SJCRH30 (cell line): ENCODE measurements at places on chromosomes 6 and 20. TPM values are rescaled to one million over a fixed set of nuclear protein-coding genes. Genes with fewer than 3 reads are reported as not detected.

DNA sequence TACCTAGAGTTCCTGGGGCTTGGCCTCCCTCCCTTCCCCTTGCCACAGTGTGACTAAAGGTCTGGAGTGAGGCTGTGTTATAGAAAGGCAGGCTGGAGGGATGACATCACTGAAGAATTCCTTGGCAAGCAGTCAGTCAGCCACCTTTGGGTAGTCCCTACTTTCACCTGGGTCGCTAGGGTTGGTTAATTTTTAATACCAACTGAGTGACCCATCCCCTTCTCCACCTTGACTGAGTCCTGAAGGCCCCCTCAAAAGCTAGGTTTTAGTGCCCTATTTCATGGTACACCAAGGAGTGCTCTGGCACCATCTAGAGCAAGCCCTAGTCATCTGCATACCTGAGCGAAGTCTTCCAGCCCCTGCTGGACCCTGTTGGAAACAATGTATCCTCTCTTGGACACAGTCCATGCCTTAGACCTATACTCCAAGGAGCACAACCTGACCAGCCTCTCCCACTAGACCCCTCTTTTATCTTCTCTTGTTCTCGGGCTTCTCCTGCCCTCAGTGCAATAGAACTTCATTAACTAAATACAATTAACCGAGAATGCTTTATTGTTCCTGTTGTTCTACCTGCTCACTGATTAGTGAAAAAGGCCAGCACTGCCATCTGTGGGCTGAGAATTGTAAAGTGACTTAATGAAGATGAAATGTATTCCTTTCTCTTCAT lies 44.6 kb downstream of the RIN2 start:
- H3K4me1 ChIP-seq = peaks cover 13% of the 10 kb centered on the region
- no peaks in the 10 kb centered on the region for H3K36me3 ChIP-seq
- H3K27ac ChIP-seq = no peak overlapping the region
- no peak for DNase-seq
- no peaks in the 10 kb centered on the region for H3K27me3 ChIP-seq

DNA sequence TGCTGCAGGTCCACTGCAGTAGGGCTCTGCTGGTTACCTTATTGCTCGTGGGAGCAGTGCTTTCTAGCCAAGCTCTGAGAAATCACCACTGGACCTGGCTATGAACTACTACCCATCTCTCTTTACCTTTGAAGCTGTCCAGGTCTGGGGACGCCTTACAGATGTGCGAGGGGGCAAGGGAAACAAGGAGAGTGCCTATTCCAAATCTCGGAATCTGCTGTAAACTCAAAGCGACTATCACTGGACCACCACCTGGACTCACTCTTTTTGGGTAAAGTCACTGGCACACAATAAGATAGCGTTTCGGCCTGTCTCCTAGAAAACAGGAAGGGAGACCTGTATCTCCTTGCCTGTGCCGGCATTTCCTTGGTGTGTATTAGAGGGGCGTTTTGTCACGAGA lies 5.3 kb downstream of the NRN1 start:
- no peaks in the 10 kb centered on the region for H3K4me1 ChIP-seq
- peaks cover 45% of the 10 kb centered on the region for H3K36me3 ChIP-seq
- no peak overlapping the region for H3K27ac ChIP-seq
- no peak for DNase-seq
- no peak overlapping the region for H3K4me3 ChIP-seq
- H3K27me3 ChIP-seq = no peaks in the 10 kb centered on the region

DNA sequence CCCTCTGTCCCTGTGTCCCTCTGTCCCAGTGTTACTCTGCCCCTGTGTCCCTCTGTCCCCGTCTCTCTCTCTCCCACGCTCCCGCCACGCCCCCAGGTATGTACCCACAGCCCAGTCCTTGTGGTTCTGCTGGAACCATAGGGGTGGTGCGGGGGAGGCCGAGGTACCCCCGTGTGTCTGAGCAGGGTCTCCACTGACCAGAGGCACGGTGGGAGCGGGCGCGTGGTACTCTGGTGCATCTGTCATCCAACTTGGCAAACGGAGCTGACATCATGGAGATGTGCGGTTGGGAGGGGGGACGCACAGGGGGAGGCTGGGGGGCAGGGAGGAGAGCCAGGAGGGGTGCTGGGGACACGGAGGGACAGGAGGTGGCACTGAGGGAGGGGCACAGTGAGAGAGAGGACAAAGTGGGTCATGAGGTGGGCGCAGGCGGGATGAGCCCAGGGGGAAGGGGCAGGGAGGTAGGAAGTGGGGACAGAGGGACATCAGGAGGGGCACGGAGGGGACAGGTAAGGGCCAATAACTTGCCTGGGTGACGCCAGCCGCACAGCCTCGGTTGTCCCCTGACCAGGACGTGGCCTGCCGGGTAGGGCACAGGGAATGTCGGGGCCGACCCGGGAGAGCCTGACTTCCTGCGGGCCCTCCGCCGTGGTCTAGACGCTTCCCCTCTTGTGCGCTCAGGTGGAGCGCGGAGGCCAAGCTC lies 163.6 kb upstream of the PDE10A start:
- no peaks in the 10 kb centered on the region for H3K4me1 ChIP-seq
- H3K4me3 ChIP-seq = no peak overlapping the region
- H3K27me3 ChIP-seq = no peaks in the 10 kb centered on the region
- H3K27ac ChIP-seq = no peak overlapping the region
- H3K36me3 ChIP-seq = no peaks in the 10 kb centered on the region
- DNase-seq = no peak

DNA sequence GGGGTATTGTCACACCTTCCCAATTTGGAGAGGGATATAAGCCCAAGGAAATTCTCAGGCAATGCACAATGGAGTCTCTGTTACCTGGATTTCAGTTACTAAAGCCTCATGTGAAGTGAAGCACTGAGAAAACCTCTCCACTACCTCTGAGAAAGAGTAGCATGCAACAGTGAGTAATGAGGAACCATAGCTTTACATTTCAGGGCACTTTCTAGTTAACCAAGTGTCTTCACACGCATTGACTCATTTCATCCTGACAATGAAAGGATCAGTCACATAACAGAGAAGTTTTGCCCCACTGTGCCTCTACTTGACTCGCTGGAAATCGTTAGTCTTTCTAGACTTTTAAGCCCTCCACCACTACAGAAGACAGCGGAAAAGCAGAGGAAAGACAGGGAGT lies 86.2 kb upstream of the ARID1B start:
- H3K27me3 ChIP-seq = no peaks in the 10 kb centered on the region
- H3K36me3 ChIP-seq = no peaks in the 10 kb centered on the region
- no peak overlapping the region for H3K27ac ChIP-seq
- DNase-seq = no peak
- H3K4me3 ChIP-seq = no peak overlapping the region
- H3K4me1 ChIP-seq = no peaks in the 10 kb centered on the region

GRCh38 chr6:96582436-96582835 lies 19.5 kb downstream of the FHL5 start:
- no peaks in the 10 kb centered on the region for H3K27me3 ChIP-seq
- H3K4me3 ChIP-seq = no peak overlapping the region
- no peaks in the 10 kb centered on the region for H3K36me3 ChIP-seq

DNA sequence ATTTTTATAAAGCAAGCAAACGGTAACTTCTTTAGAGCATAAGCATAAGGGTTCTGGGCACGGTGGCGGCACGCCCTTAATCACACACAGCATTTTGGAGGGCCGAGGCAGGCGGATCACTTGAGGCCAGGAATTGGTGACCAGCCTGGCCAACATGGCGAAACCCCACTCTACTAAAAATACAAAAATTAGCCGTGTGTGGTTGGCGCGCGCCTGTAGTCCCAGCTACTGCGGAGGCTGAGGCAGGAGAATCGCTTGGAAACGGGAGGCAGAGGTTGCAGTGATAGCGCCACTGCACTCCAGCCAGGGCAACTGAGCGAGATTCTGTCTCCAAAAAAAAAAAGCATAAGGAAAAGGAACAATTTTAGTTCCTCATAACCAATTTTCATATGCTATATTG lies 2.6 kb downstream of the SENP6 start:
- H3K27ac ChIP-seq = no peak overlapping the region
- H3K27me3 ChIP-seq = no peaks in the 10 kb centered on the region
- peaks cover 9% of the 10 kb centered on the region for H3K4me1 ChIP-seq
- H3K36me3 ChIP-seq = peaks cover 8% of the 10 kb centered on the region; the same call in 1 of the 2 replicates
- no peak for DNase-seq
- H3K4me3 ChIP-seq = no peak overlapping the region; the same call in 1 of the 2 replicates

GRCh38 chr6:7145885-7146828 lies 38.4 kb downstream of the RREB1 start:
- no peak overlapping the region for H3K27ac ChIP-seq
- no peak for DNase-seq
- H3K4me1 ChIP-seq = peaks cover 20% of the 10 kb centered on the region

- no peaks in the 10 kb centered on the region for H3K36me3 ChIP-seq
- H3K27ac ChIP-seq = no peak overlapping the region
- no peak for DNase-seq
- H3K4me1 ChIP-seq = no peaks in the 10 kb centered on the region
These were observed 554.1 kb downstream of the PRKN start for GRCh38 chr6:162173466-162173865.

- H3K4me3 ChIP-seq = no peak overlapping the region
- peak overlapping the region; percentile 91; the same call in 1 of the 2 replicates for H3K27ac ChIP-seq
- DNase-seq = no peak
- H3K4me1 ChIP-seq = peaks cover 55% of the 10 kb centered on the region
- H3K27me3 ChIP-seq = no peaks in the 10 kb centered on the region
These were observed 26.8 kb downstream of the SUN5 start for GRCh38 chr20:32977281-32978008.

DNA sequence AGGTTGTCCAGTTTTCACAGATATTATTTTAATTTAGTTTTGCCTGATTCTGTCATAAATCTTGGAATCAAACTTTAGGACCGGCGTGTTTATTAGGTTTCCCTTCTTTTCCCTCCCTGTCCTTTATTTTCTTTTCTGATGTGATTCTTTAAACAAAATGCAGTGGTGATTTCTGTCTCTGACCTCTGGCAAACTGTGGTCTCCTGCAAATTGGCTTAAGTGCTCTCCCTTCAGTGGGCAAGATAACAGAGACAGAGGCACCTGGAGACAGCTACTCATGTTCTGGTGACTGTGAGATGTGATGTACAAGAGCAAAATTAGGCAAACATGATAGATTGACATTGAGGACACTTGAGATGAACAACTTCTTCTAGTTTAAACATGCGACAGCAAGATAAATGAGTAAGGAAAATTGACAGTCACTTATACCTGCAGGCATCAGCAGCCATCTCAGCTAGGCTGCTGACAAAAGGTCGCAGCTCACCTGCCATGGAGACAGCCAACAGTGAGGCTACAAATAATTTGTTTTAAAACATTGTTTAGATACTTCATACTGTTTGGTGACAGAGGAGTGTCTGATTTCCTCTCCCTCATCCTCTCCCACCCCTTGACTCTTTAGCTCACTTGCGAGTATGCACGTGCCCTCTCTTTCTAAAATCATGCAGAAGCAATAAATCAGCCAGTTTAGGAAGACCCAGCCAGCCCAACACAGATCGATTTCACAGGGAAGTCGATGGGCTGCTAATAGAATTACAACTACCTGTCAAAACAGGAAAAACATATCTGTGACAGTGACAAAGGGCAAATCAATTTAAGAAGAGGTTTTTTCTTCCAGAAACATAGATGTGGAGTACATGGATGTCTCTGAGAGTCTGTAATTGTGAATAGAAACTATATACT lies 63.4 kb upstream of the MAP3K7 start:
- H3K27me3 ChIP-seq = no peaks in the 10 kb centered on the region
- no peak overlapping the region for H3K4me3 ChIP-seq
- H3K27ac ChIP-seq = no peak overlapping the region
- DNase-seq = no peak

- no peak overlapping the region for H3K4me3 ChIP-seq
- no peaks in the 10 kb centered on the region for H3K36me3 ChIP-seq
- no peaks in the 10 kb centered on the region for H3K27me3 ChIP-seq
- H3K27ac ChIP-seq = no peak overlapping the region
- DNase-seq = no peak
- no peaks in the 10 kb centered on the region for H3K4me1 ChIP-seq
These were observed 99.9 kb downstream of the L3MBTL3 start for GRCh38 chr6:130118236-130118635.

DNA sequence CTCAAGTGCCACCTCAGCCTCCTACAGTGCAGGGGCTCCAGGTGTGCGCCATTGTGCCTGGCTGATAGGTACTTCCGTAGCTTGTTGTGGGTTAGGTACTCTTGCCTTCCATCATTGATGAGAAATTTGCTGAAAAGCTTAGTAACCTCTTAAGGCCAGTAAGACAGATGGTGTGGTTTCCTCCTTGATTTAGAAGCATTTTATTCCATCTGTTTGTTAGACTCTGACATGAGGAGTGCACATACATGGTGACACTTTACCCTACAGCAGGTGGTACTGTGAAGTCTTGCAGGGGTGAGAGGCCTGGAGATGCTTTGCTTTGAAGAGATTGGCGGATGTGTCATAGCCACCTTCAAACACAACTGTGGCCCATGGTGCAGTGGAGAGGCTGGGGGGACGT lies 14.8 kb upstream of the MTG2 start:
- peaks cover 5% of the 10 kb centered on the region; the same call in 1 of the 2 replicates for H3K4me1 ChIP-seq
- no peaks in the 10 kb centered on the region for H3K27me3 ChIP-seq
- H3K4me3 ChIP-seq = no peak overlapping the region
- no peak for DNase-seq

- no peaks in the 10 kb centered on the region for H3K27me3 ChIP-seq
- no peaks in the 10 kb centered on the region for H3K36me3 ChIP-seq
- H3K4me1 ChIP-seq = no peaks in the 10 kb centered on the region
- DNase-seq = no peak
- no peak overlapping the region for H3K27ac ChIP-seq
- no peak overlapping the region for H3K4me3 ChIP-seq
These were observed 240.2 kb downstream of the KHDC1L start for GRCh38 chr6:72984981-72985665.

Gene CLDN20
- not detected in 2 replicates for total RNA-seq

Gene FILIP1
- 0.08 TPM in 2 replicates for total RNA-seq

Gene CCN2
- 2.3 TPM in 2 replicates for total RNA-seq

Gene FLRT3
- 5.3 and 6.5 TPM in 2 replicates for total RNA-seq

Gene OR12D3
- total RNA-seq = not detected in 2 replicates

Gene CCDC28A
- total RNA-seq = 9.7 and 12.5 TPM in 2 replicates

Gene CDH4
- 0.06 TPM in 1 of 2 replicates, not detected in the other for total RNA-seq

Gene PACSIN1
- not detected in 2 replicates for total RNA-seq

Gene HIVEP1
- 8.8 and 11.1 TPM in 2 replicates for total RNA-seq
